ENCODE measurements at places on chromosomes 6 and 20.

- H3K4me1 ChIP-seq: peaks cover 2% of the 10 kb centered on the region
- H3K4me3 ChIP-seq: no peak overlapping the region
- no peak for DNase-seq
- no peak overlapping the region for H3K27ac ChIP-seq
Observed at GRCh38 chr6:105794870-105795269, 291.3 kb upstream of the PRDM1 start.

GRCh38 chr6:127186889-127187288, 68.4 kb downstream of the RSPO3 start:
- H3K4me1 ChIP-seq: no peaks in the 10 kb centered on the region
- no peaks in the 10 kb centered on the region for H3K36me3 ChIP-seq
- H3K27me3 ChIP-seq: no peaks in the 10 kb centered on the region
- H3K4me3 ChIP-seq: no peak overlapping the region
- no peak overlapping the region for H3K27ac ChIP-seq
- DNase-seq: no peak

DNA sequence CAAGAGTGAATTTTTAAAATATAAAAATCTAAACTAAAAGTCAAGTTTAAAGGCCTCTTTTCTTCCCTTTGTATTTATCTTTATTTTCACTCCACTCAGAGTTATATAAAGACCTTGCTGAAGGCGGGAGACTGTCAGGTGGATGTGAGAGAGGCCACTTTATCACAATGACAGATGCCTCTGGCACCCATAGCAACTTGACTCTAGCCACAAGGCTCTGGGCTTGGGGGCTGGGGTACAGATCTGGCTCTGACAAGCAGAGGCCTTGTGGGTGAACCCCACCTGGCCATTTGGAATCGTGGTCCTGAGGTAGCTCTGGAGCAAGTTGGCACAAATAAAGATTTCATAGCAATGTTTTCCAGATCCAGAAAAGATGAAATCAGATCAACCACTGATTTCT, 417.2 kb downstream of the RFPL4B start:
- H3K27ac ChIP-seq: no peak overlapping the region
- peaks cover 13% of the 10 kb centered on the region for H3K36me3 ChIP-seq
- H3K4me1 ChIP-seq: no peaks in the 10 kb centered on the region
- no peak for DNase-seq
- H3K27me3 ChIP-seq: no peaks in the 10 kb centered on the region

- DNase-seq: no peak
- no peaks in the 10 kb centered on the region for H3K27me3 ChIP-seq
- H3K4me3 ChIP-seq: no peak overlapping the region
Observed at GRCh38 chr6:130517444-130517931, 151.7 kb downstream of the TMEM200A start.

- H3K27me3 ChIP-seq: peaks cover 94% of the 10 kb centered on the region
- peaks cover 1% of the 10 kb centered on the region for H3K4me1 ChIP-seq
- H3K27ac ChIP-seq: no peak overlapping the region
- no peak overlapping the region for H3K4me3 ChIP-seq
- no peaks in the 10 kb centered on the region for H3K36me3 ChIP-seq
Observed at GRCh38 chr6:1382883-1383728, 6.3 kb upstream of the FOXF2 start.

- no peaks in the 10 kb centered on the region for H3K36me3 ChIP-seq
- no peak for DNase-seq
- peaks cover 8% of the 10 kb centered on the region for H3K4me1 ChIP-seq
- H3K4me3 ChIP-seq: no peak overlapping the region
Observed at GRCh38 chr6:77512554-77512953, 49.3 kb upstream of the HTR1B start.

GRCh38 chr6:46246727-46247126, 75.9 kb upstream of the ENPP5 start:
- peaks cover 2% of the 10 kb centered on the region for H3K4me1 ChIP-seq
- DNase-seq: no peak
- H3K27me3 ChIP-seq: no peaks in the 10 kb centered on the region
- no peak overlapping the region for H3K27ac ChIP-seq
- H3K4me3 ChIP-seq: no peak overlapping the region
- no peaks in the 10 kb centered on the region for H3K36me3 ChIP-seq

DNA sequence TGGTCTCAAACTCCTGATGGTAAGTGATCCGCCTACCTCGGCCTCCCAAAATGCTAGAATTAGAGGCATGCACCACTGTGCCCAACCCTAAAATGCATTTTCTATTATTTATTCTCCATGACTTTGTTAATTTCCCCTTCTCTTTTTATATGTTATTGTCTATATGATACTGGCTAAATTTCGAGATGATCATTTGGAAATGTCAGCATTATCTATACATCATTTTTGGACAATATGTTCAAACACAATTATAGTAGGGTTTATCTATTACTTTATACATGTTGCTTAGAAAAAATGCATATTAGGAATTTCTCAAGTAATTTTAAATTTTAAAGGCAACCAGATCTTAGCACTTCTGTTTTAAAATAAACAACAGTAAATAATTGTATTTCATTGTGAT, 34.4 kb upstream of the HIVEP1 start:
- H3K4me1 ChIP-seq: peaks cover 15% of the 10 kb centered on the region
- H3K36me3 ChIP-seq: no peaks in the 10 kb centered on the region
- DNase-seq: no peak
- H3K27me3 ChIP-seq: no peaks in the 10 kb centered on the region

DNA sequence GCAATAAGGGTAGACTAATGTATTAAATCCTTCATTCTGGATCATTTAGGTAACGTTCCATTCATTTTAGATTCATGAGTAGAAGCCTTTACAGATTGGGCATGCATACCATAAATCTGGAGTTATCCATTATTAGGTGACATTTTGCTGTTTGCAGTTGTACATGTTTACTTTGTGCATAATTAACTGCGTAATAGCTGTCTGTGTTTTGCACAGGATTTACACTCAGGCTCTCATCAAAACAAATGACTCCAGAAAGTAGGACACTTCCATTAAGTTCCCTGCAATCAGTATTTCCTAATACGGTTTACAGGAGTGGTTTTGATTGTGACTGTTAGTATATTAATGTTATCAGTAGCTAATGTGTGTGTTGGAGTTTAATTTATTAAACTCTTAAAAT, 997.4 kb downstream of the HACE1 start:
- DNase-seq: no peak
- H3K36me3 ChIP-seq: no peaks in the 10 kb centered on the region
- H3K27me3 ChIP-seq: no peaks in the 10 kb centered on the region
- no peak overlapping the region for H3K4me3 ChIP-seq
- H3K27ac ChIP-seq: no peak overlapping the region

GRCh38 chr6:40996591-40997233, 42.3 kb downstream of the UNC5CL start:
- H3K27me3 ChIP-seq: peaks cover 4% of the 10 kb centered on the region
- peak overlapping the region; percentile 89 for H3K27ac ChIP-seq
- no peak overlapping the region for H3K4me3 ChIP-seq
- peaks cover 24% of the 10 kb centered on the region for H3K4me1 ChIP-seq
- no peak for DNase-seq

DNA sequence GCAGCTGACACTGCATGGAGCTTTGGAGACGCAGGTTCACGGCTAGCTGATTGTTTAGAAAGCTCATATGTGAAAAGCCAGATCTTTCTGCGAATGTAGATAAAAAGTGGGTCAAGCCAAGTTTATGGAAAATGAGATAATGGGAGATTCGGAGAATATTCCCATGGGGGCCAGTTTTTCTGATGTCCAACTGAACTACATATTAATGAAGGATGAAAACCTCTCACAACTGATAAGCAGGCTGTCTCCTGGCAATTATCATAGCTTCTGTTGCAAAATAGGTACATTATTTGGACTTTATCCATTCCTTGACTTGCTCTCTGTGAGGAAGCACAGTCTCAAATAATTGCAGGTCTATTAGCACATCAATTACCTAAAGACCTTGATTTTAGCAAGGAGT, 21.1 kb downstream of the HDGFL1 start:
- no peaks in the 10 kb centered on the region for H3K27me3 ChIP-seq
- no peak overlapping the region for H3K27ac ChIP-seq
- H3K4me3 ChIP-seq: no peak overlapping the region
- no peaks in the 10 kb centered on the region for H3K36me3 ChIP-seq

DNA sequence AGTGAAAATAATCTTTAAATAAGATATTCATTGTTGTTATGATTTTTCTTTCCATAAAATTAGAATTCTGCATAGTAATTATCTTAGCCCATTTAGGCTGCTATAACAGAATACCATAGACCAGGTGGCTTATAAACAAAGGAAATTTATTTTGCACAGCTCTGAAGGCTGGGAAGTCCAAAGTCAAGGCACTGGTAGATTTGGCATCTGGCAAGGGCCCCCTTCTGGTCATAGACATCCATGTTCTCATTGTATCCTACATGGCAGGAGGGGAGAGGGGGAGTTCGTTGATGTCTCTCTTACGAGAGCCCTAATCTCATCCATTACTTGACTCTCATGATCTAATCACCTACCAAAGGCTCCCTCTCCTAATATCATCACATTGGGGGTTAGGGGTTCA, 175.0 kb upstream of the CCN2 start:
- DNase-seq: no peak
- no peak overlapping the region for H3K27ac ChIP-seq
- H3K4me3 ChIP-seq: no peak overlapping the region
- no peaks in the 10 kb centered on the region for H3K36me3 ChIP-seq
- no peaks in the 10 kb centered on the region for H3K27me3 ChIP-seq

GRCh38 chr6:11460837-11461661, 76.5 kb upstream of the TMEM170B start:
- H3K4me3 ChIP-seq: no peak overlapping the region
- DNase-seq: no peak
- no peak overlapping the region for H3K27ac ChIP-seq
- H3K36me3 ChIP-seq: peaks cover 1% of the 10 kb centered on the region
- H3K4me1 ChIP-seq: no peaks in the 10 kb centered on the region
- no peaks in the 10 kb centered on the region for H3K27me3 ChIP-seq

GRCh38 chr6:74936886-74937285, 269.0 kb downstream of the COL12A1 start:
- no peak for DNase-seq
- no peaks in the 10 kb centered on the region for H3K36me3 ChIP-seq
- H3K4me3 ChIP-seq: no peak overlapping the region
- H3K4me1 ChIP-seq: peaks cover 5% of the 10 kb centered on the region

- no peaks in the 10 kb centered on the region for H3K4me1 ChIP-seq
- H3K27me3 ChIP-seq: peaks cover 83% of the 10 kb centered on the region
- no peak overlapping the region for H3K27ac ChIP-seq
- H3K36me3 ChIP-seq: no peaks in the 10 kb centered on the region
- no peak overlapping the region for H3K4me3 ChIP-seq
Observed at GRCh38 chr20:17233626-17234025, 6.8 kb downstream of the PCSK2 start.

DNA sequence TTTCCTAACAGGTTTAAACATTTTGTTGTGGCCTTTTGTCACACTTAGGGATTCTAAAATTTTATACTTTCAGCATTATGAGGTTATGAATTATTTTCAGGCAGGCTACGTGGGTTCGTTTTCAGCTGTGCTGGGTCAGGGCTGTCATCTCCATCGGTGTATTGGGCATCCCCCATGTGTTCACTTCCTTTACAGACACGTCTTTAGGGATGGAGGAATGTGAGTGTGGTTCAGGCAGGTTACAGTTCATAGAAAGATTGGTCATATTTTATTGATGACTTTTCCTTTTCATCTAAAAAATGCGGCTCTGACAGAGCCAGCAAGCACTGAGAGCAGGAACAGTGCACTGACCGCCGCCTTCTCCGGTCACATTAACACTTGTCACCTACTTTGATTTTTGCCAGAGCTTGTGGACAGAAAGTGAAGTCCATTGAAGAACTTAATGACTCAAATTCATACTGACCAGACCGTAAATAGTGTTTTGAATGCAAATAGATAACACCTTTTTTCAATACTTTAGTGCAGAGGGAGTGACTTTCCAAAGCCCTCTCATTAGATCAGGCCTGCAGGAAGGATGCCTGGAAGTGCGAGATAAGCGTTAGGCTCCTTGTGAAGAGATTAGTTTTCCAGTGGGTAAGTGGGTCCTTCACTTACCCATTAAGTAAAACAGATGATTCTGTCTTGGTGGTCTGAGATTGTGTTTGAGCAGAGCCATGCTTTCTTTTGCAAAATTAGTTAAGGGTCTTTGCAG, 113.1 kb downstream of the TIAM2 start:
- no peaks in the 10 kb centered on the region for H3K27me3 ChIP-seq
- H3K4me1 ChIP-seq: peaks cover 27% of the 10 kb centered on the region
- no peaks in the 10 kb centered on the region for H3K36me3 ChIP-seq
- no peak for DNase-seq
- no peak overlapping the region for H3K4me3 ChIP-seq

DNA sequence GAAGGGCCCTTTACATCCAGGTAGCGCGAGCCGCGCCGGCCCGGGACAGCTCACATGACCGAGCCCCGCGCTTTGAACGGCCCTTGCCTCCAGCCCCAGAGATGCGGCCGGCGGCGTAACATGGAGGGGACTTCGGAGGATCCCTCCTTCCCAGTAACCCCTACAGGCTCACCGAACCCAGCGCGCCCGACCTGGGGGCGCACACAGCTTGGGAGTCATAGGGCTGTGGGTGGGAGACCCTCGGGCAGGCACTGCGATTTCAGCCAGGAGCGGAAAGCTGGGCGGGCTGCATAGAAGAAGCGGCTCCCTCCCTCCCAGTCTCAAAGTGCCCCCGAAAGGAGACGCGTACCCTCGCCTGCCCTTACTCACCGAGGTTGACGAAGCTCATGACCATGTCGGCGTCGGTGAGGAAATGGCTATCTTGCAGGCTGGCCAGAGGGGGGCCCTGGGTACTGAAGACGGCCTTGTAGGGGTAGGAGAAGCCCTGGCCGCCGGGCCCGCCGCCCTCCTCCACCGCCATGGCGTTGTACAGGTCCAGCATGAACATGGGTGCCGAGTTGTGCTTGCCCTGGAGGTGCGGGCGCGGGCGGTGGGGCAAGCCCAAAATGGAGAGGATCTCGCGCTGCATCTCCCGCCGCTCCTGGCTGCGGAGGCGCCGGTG, 975 bp downstream of the BMP7 start:
- H3K27ac ChIP-seq: no peak overlapping the region
- H3K27me3 ChIP-seq: peaks cover 36% of the 10 kb centered on the region
- H3K4me1 ChIP-seq: peaks cover 55% of the 10 kb centered on the region
- peak overlapping the region; percentile 78 for H3K4me3 ChIP-seq
- no peak for DNase-seq
- H3K36me3 ChIP-seq: no peaks in the 10 kb centered on the region

DNA sequence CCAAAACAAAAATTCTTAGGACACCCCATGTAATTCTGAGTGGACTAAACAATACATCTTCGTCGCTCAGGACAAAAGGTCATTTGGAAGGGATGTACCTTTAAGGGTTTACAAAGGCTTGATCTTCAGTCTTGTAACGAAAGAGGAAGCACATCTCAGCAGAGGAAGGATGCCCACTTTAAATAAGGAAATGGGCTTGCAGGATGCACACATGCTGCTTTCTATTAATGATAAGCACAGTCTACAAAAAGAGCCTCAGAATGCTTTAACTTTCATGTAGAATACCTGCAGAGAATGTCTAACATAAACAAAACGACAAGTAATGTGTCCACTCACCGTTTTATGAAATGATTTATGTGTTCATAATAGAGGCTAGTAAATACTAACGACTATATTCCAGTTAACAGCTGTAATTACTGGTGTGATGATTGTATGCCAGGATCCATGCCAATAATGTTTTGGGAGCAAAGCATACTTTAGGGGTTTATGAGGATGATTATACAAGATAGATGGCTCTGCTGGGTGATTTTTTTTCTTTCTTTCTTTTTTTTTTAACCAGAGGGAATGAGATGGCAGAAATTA, 216.9 kb downstream of the GMDS start:
- no peak for DNase-seq
- no peaks in the 10 kb centered on the region for H3K36me3 ChIP-seq
- no peak overlapping the region for H3K4me3 ChIP-seq
- peaks cover 34% of the 10 kb centered on the region for H3K4me1 ChIP-seq
- peaks cover 8% of the 10 kb centered on the region for H3K27me3 ChIP-seq
- no peak overlapping the region for H3K27ac ChIP-seq

Data from mesothelial cell of epicardium (in vitro differentiated cells).